ENCODE measurements at places on chromosomes 4 and X.
A peak's percentile ranks its signal among the peaks of the same experiment; 100 is the strongest.

DNA sequence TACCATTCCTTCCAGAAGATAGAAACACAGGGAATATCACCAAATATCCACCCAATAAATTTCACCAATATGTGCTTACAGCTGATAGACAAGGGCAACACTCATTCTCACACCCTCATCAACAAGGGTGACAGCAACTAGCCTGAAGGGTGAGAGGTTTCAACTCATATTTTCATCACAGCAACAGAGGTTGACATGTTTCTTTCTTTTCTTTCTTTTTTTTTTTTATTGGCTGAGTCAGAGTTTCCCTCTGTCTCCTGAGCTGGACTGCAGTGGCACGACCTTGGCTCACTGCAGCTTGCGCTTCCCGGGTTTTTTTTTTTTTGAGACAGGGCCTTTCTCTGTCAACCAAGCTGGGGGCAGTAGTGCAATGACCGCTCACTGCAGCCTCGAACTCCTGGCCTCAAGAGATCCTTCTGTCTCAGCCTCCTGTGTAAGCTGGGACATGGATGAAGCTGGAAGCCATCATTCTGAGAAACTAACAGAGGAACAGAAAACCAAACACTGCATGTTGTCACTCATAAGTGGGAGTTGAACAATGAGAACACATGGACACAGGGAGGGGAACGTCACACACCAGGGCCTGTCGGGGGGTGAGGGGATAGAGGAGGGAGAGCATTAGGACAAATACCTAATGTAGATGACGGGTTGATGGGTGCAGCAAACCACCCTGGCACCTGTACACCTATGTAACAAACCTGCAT lies 27.5 kb upstream of the ASMTL start:
- no peak for DNase-seq

GRCh38 chr4:125765941-125766340 lies 451.2 kb downstream of the FAT4 start:
- no peak for DNase-seq

DNA sequence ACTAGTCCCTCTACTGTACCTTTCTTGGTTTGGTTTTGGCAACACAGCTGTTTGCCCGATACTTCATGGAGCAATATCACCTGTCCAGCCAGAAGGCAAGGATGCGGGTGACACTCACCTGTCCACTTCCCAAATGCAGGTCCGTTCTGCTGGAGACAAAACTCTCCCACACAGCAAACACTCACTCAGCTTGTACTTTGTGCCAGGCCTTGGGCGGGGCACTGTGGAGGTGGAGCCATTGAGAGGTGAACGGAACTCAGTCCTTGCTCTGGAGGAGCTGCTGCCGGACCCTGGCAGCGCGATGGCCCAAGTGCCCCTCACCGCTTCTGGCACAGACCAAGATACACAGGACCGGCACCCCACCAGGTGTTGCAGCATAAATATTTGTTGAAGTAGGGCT lies 15.3 kb upstream of the HMGB3 start:
- no peak for DNase-seq

- no peak for DNase-seq
Measured at GRCh38 chrX:118593407-118593806, 97.8 kb downstream of the DOCK11 start.

GRCh38 chr4:184688005-184688404 lies 38.5 kb downstream of the PRIMPOL start:
- DNase-seq: no peak

DNA sequence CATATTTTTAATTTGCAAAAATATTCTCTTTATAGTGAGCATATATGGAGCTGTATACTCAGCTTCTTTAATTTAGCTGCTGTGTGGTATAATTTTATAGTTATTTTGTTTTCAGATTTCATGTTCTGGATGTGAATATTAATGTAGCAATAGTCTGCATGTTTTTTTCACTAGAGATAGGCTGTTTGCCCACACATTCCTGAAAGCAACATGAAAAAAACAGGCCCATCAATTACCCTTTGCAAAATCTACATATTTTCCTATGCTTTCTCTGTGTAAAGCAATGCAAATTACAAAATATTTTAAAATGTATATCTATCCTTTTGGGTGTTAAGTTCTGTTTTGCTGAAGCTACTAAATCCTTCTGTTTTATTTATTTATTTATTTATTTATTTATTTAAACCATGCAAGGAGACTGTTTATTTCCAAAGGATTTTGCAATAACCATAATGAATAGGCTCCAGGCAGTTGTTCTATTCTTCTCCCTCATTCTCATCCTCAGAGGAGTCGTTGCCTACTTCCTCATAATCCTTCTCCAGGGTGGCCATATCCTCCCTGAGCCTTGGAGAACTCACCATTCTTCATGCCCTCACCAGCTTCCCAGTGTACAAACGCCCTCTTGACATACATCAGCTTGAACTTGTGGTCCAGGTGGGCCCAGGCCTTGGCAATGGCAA lies 277.1 kb downstream of the ANKRD50 start:
- DNase-seq: no peak

- no peak for DNase-seq
Measured at GRCh38 chr4:13541720-13542576, 2.4 kb downstream of the NKX3-2 start.

GRCh38 chrX:103414561-103414960 lies 38.2 kb downstream of the BEX3 start:
- DNase-seq: no peak

DNA sequence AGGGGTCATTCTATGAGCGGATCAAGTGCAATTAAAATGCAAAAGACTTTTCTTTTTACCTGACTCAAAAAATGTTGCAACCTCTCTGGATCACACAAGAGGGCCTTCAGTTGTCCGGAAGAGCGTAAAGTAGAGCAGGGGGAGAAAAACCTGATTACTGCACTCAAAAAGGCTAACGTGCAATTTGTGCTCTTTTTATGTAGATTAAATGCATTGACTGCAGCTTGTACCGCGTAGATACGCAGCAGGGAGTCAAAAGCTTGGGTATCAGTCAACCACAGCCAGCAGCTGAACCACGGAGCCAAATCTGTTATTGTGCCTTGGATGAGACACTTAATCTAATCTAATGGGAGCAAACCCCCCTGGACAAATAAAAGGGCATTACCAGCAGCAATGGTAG lies 107.3 kb upstream of the RAI2 start:
- DNase-seq: no peak

DNA sequence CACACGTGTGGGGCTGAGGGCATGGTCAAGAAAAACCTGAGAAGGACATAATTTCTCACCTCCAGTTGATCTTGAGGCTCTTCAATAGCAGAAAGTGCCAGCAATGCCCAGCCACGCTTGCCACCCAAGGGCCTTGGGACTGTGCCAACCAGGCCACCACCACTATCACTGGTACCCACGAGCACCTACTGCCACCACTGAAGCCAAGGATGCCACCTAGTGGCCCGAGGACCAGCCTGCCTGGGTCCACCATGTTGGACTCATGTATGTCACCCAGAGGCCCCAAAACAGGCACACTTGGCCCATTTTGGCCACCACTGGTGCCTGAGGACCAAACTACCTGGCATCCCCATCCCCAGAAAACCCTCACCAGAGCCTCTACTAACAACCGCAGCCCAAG lies 191.8 kb downstream of the ADAM29 start:
- no peak for DNase-seq

- DNase-seq: no peak
Measured at GRCh38 chr4:169062897-169063244, 52.8 kb upstream of the CBR4 start.

DNA sequence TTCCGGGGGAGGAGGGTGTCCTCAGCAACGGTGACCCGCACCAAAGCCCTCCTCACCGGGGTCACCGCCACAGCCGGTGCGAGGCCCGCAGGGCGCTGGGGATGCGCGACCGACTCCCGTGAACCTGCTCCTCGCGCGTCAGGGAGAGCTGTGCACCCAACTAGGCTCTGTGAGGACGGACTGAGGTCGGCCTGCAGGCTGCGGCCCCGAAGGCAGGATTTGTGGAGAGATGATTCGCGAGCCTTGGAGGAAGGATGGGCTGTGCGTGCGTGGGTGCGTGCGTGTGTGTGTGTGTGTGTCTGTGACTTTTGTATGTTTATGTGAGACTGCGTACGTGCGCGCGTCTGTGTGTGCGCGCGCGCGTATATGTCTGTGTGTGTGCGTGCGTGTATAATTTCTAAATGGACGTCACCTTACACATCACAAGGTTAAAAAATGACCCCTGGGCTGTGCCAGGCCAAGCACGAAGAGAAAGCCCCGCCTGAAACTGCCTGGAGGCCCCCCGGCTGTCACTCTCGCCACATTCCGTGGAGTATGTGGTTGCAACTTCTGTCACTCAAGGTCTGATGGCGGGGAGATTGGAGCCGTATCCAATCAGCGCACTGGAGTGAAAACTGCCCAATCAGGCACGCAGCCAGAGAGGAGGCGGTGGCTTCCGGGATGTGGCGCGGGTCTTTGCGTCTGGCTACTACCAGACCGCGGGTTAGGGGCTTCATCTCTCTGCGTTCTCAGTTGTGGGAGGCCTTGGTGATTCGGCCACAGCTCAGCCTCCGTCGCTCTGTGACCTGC lies at the start of gene ZNF141:
ZNF141 (plus strand) TSS at position 672 of the 789 bp plus-strand sequence. CDS start 170 bp downstream, outside the sequence.
- peak; percentile 98 for DNase-seq

GRCh38 chrX:31993637-31994036 lies 921.8 kb upstream of the FTHL17 start:
- no peak for DNase-seq

GRCh38 chrX:29531336-29531735 lies 684.0 kb upstream of the MAGEB2 start:
- DNase-seq: no peak

DNA sequence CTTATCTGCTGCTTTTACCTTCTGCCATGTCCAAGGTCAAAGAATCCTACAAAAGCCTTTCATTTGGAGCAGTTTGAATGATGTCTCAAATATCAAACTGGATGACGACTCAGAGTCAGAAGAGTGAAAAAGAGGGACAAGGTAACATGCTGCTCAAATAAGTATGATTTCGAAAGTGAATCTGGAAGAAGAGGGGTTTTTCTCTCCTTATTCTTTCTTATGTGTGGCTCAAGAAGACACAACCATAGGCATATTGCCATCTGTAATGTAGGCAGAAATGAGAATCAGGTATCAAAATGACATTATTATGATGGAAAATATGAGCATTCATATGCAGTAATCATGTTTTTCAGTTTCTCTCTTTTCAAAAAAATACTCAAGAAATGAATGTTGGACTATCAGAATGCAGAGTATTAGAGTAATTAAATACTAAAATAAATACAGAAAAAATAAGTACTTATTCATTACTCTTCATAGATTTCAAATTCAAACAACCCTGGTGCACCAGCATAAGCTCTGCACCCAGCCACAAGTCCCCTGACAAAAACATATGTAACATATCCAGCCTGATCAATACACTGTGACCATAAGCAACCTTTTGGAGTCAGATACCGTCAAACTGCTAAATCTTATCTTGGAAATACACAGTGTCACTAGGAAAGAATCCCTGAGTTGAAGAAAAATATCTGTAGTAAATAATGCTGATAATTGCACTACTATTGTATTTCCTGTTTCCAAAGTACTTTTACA lies 468.6 kb downstream of the INPP4B start:
- DNase-seq: no peak
